ENCODE measurements at places on chromosomes 13 and 19. TPM values are rescaled to one million over a fixed set of nuclear protein-coding genes. Genes with fewer than 3 reads are reported as not detected.

The LRRC8E gene
- 11.7 TPM for total RNA-seq

The CRX gene
- not detected for total RNA-seq

The C3 gene
- 0.14 TPM for total RNA-seq

The ECSIT gene
- total RNA-seq, result 78.8 TPM

The IGFL4 gene
- total RNA-seq, result not detected

The ZNF112 gene
- 4.0 TPM for total RNA-seq

The PDX1 gene
- not detected for total RNA-seq

The PSG1 gene
- total RNA-seq, result 0.27 TPM

The ZIK1 gene
- total RNA-seq, result 1.5 TPM

The ZNF560 gene
- 0.47 TPM for total RNA-seq

The CD37 gene
- total RNA-seq, result not detected

The PGLYRP2 gene
- total RNA-seq, result not detected

The ZNF8 gene
- 3.1 TPM for total RNA-seq

The PTH2 gene
- total RNA-seq, result not detected

All from HT1080 (cell line).